ENCODE measurements at places on chromosomes 1 and 21.
A peak's percentile ranks its signal among the peaks of the same experiment; 100 is the strongest.

DNA sequence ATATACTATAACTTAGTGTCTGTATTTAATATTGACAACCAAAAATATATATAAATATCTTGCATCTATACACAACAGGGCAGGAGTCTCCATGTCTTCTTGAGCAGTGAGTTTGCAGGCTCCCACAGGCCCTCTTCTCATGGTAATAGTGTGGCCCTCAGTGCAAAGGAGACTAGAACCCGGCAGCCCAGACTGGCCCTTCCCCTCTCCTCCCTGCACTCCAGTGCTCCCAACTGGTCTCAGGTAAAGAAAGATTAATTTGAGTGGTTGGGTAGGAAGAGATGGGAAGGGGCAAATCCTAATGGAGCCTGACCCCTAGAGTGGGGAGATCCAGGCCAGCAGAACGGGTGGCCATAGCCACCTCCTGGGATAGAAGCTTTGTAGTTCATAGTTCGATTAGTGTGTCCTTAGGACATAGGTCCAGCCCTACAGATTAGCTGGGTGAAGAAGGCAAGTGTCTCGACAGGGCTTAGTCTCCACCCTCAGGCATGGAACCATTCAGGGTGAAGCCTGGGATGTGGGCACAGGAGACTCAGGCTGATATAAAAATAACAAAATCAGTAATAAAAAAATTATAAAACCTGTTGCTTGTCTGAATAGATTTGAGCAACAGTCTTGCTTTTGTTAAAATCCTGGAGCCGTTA is 32.3 kb downstream of the SLC2A1 start:
- DNase-seq = no peak

- no peak for DNase-seq
Measured at GRCh38 chr1:22108339-22109105, 34.4 kb downstream of the WNT4 start.

GRCh38 chr1:156416993-156417392 is 48.0 kb downstream of the RHBG start:
- DNase-seq = no peak

DNA sequence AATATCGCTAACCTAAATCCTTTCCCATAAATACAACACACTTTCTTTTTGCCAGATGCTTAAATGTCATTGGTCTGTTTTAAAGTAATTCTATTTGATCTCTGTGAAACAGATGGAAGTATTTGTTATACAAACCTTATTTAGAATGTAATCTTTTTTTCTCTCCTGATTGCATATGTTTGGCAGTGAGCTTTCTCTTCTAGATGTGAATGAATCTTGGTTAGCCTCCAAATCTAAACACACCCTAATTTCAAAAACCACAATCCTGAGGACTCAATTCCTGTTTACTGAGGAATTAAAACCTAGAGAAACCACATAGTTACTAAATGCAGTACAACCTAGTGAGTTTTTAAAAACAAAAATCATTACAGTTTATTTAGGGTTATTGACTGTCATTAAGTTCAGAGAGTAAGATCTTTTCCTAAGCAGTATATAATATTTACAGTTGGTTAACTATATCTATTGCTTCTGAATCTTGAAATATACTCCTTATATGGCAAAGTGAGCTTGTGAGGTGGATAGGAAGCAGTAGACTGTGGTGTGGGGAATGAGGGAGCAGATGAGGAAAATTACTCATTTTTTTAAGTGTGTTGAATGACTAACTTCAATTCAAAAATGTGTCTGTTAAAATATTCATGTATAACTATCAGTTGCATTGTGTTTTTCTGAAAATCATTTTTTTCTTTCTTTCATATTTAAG is 218.7 kb downstream of the FMN2 start:
- peak; percentile 76 for DNase-seq

DNA sequence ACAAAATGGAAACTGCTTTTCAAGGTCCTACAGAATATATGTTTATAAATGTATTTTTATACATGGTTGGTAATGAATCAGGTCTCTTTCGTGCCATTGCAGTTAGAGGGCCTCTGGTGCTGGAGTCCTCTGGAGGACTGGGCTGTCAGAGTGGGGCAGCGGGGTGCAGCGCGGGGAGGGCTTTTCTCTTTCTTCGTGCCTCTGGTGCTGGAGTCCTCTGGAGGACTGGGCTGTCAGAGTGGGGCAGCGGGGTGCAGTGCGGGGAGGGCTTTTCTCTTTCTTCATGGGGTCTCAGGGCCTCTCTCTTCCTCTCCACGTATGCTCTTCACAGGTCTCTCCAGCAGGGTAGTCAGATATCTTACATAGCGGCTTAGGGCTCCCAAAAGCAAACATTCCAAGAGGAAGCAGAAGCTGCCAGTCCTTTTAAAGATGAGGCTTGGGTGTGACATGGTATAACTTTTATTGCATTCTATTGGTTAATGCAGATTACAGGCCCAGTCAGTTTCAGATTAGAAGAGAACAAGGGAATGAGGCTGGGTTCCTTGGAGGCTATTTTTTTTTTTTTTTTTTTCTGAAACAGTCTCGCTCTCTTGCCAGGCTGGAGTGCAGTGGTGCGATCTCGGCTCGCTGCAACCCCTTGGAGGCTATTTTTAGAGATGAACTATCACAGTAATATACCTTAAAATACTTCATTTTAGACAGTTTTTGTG is 13.1 kb downstream of the SDCCAG8 start:
- DNase-seq = no peak

DNA sequence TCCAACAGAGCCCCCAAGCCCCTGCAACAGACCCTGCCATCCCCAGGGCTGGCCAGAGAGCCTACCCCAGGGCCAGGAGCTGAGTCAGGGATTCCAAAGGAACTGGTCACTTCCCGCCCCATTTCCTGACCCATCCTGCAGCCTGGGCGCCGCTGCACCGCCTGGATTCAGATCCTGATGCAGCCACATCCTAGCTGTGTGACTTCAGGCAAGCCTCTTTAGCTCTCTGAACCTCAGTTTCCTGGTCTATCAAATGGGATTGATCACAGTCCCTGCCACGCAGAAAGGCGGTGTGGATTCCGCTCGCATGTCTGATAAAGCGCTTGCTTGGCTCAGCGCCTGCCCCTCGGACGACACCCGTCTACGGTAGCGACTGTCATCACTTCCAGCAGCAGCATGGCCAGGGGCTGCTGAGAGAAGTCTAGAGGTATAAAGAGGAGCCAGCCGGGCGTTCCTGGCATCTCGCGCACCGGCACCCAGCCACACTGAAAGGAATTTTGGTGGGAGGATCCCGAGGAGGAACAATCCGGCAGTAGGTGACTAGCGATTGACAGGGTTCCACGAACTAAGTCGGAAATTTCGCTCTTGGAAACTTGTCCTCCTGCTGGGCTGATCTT is 10.1 kb downstream of the EPHA2 start:
- DNase-seq = peak; percentile 69

GRCh38 chr1:84743896-84744295 is 53.6 kb upstream of the SSX2IP start:
- DNase-seq = no peak

DNA sequence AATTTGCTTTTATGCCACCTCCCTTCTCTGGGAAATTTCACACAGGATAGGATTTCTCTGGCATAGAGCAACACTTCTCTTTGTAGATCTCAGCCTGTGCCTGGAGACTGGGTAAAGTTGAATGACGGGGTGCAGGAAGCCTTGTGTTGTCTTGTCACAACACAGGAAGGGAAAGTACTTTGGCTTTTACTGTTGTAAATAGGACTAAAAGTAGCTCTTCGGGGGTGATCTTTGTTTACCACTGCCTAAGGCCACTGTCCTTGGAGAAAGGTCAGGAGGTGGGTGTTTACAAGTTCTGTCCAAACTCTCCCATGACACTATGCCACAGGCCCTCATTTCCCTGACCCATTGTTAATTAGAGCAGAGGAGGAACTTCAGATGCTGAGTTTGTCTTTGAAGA is 139.7 kb downstream of the FGGY start:
- no peak for DNase-seq

GRCh38 chr1:56825436-56825835 is 6.2 kb upstream of the FYB2 start:
- DNase-seq = no peak

DNA sequence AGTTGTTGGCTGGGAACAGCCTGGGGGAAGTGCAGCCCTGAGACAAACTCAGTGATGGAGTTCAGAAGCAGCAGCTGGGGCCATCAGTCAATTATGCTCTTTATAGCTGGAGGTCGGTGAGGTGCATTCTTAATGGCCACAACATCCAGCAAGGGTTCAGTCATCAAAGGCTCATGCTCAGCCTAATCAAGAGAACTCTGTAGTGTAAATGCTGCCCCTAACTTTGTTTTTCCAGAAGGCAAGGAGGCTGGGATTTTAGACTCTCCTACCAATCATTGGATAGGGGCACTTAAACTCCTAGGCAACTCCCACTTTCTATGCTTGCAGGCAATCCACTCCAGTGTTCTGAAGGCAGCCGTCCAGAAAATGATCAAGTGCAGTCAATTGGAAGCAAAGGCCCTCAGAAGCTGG is 15.0 kb upstream of the RGS4 start:
- DNase-seq = no peak

- DNase-seq = no peak
Measured at GRCh38 chr1:54608566-54609230, 14.6 kb downstream of the FAM151A start.

GRCh38 chr1:204136814-204137213 is 15.0 kb downstream of the ETNK2 start:
- no peak for DNase-seq

DNA sequence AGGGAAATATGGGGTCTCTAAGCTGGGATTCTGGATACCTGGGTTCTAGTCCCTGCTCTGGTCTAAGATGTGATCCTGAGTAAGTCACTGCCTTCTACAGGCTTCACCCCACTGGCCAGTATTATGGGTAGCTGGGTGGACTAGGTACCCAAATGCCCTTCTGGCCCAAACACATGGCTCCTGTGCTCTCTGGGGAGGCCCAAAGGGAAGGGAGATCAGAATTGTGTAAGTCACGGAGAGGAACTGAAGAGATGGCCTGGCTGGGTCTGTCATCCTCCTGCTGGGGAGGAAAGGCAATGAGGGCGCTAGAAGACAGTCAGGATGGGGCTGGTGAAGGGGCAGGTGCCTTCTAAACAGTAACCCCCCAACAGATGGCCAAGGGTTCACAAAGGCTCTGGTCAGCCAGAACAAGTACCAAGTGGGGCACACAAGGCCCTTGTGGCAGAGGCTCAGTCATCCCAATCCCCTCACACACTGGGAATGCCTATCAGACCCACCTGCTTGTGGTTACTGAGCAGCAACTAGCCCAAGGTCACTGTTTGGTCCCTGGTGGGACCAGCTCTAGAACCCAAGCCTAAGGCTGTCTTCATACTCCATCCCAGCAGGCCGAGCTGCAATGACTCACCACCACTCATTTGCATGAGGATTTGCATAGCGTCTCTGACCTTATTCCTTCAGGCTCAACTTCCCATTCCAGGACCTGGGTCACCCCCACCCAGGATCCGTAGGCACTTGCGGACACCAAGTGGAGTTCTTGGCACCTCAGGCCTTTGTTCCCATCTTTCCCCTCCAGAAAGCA is 9.2 kb downstream of the MEF2D start:
- no peak for DNase-seq

DNA sequence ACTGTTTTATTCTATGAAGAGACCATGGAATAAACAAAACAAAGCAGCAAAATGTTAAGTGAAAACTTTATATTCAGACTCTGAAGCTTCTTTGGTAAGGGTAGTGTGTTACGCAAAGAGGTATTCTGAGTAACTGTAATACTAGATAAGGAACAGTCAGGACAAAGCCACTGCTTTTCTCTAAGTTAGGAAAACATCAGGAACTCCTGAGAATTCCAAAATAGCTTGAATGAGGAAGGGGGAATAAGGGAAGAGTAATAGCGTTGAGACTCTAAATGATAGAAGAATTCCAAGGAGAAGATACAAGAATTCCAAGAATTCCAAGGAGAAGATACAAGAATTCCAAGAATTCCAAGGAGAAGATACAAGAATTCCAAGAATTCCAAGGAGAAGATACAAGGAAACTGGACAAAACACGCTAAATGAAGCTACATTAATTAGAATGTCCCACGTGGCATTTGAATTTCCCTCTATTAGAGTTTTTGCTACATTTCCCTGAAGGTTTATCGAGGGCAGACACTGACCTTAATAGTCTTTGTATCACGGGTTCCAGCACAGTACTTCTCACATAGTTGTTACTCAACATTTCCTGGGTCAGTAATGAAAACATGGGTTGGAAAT is 71.5 kb downstream of the SMYD3 start:
- DNase-seq = no peak

DNA sequence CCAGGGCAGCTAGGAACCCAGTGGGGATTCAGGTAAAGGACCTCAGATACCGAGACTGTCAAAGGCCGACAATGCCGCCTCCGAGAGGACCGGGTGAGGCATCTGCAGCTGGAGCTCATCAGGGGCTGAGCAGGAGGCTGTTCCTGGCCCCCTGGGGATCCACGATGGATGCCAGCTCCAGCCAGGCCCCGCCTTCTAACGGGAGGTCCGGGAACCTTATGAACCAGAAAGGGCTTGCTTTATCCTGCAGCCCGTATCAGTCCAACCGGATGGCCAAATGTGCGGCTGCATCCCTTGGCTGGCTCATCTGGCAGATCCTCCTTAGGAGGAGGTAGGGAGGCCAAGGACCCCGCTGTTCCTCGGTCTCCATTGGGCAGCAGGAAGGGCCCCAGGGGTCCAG is 32.0 kb downstream of the SLC45A1 start:
- DNase-seq = no peak

GRCh38 chr1:16181887-16182719 is 26.2 kb upstream of the EPHA2 start:
- DNase-seq = peak; percentile 80

GRCh38 chr21:41673596-41674335 is 93.1 kb downstream of the RIPK4 start:
- DNase-seq = no peak

DNA sequence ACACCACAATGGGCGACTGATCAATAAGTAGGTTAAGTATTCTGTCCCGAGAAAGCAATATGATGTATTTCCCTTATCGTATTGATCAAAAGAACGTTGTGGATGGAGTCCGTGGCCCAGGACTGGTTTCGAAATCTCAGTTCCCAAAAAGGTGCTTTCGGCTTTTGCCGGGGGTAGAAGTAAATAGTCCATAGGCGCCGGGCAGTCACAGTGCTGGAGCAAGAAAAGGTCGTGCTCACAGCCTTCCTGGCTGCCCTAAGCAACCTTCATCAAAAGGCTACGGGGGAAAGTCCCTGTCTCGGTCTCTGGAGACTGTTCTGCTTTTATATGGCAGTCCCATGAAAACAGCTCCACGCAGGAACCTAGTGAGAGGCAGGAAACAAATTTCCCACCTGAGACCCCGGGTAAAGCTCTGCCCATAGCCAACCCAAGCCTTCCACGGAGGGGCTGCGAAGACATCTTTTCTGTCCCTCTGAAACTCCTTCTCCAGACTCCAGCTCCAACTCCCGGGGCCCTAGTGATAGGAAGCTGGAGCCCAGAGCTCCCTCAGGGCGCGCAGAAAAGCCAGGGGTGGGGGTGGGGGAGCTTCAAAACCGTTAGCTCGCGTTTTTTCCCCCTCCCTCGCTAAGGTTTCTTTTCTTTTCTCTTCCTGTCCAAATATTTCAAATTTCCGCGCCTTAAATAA is 7.0 kb downstream of the CDKN2C start:
- DNase-seq = no peak

- no peak for DNase-seq
Measured at GRCh38 chr1:17914987-17915386, 159.9 kb downstream of the ACTL8 start.
